Cerebellum (tissue), 4 donors: ENCODE measurements at places on chromosomes 3 and 15. TPM values are rescaled to one million over a fixed set of nuclear protein-coding genes. Genes with fewer than 3 reads are reported as not detected.

The RBMS3 gene
- total RNA-seq, result 53.4 TPM

The CHRNA3 gene
- total RNA-seq, result 7.6 TPM

The MYL3 gene
- 1.3 TPM for total RNA-seq

The FANCI gene
- total RNA-seq, result 29.4 TPM

The CFAP44 gene
- 16.9 TPM for total RNA-seq

The CATSPER2 gene
- total RNA-seq, result 12.8 TPM

The RPSA gene
- 731 TPM for total RNA-seq

The NEDD4 gene
- 6.5 TPM for total RNA-seq

The FGF7 gene
- 0.45 TPM for total RNA-seq

The GJD2 gene
- total RNA-seq, result 9.6 TPM

The ITIH1 gene
- total RNA-seq, result 0.18 TPM

The CMTM8 gene
- total RNA-seq, result 0.54 TPM

The CYP19A1 gene
- total RNA-seq, result 1.00 TPM

The RNU5B-1 gene
- not detected for total RNA-seq

DNA sequence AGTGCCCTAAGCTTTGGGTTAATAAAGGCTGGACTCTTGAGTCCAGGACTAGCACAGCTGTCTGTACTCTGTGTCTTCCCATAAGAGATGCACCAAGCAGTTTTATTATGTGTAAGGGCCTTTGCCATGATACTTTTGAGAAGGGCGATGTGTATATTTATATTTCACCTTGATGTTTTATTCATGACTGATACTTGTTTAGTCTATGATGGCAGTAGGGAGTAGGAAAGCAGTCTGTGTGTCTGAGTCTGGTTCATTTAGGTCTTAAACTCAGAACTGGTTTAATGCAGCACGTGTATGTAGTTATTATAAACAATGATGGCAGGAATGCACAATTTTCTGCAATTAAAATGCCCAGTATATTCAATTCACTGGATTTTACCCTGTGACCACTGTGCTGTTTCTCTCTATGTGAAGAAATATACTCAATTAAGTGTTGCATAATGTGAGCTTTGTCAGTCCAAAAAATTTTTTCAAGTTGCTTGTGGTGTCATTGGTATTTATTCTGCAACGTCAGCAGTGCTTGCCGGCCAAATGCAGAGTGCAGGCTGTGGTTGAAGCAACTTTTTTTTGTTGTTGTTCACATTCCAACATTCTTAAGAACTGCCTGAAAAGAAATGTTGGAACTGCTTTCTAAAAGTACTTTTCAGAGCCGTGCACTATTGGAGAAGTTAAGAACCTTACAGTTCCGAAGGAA, 423.7 kb upstream of the SEMA6D start:
- no peak for DNase-seq

DNA sequence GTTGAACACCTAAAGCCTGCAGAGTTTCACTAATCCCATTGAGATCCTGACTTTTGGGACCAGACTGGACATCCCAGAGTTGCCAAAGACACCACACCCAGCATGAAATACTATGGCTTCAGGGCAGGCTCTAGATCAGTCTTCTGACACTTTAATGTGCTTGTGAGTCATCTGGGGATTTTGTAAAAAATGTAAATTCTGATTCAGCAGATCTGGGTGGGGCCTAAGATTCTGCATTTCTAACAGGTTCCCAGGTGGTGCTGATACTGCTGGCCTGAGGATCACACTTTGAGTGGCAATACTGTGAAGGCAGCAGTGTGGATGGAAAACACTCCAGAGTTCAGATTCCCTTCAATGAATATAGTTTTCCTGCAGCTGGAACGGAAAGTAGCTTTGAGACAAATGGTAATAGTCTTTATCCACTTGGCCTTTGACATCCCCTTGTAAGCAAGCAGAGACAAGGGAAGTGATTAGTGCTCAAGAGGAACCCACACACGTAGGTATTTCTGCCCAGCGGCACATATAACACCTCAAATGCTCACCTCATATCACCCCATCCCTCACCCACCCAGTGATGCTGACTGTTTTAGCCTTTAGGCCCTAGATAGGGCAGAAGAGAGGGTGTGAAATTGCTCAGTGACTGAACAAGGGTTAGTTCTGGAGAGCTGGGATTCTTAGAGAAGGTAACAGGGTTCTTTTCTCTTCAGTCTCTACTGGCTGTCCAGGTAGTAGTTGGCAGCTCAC, 51.5 kb upstream of the GSK3B start:
- DNase-seq, result no peak

- no peak for DNase-seq
Measured at GRCh38 chr3:119342176-119342575, 48.0 kb downstream of the ARHGAP31 start.

GRCh38 chr3:58341376-58341775, 8.7 kb downstream of the PXK start:
- no peak for DNase-seq

- DNase-seq, result no peak
Measured at GRCh38 chr3:140206196-140207040, 271.4 kb downstream of the CLSTN2 start.

DNA sequence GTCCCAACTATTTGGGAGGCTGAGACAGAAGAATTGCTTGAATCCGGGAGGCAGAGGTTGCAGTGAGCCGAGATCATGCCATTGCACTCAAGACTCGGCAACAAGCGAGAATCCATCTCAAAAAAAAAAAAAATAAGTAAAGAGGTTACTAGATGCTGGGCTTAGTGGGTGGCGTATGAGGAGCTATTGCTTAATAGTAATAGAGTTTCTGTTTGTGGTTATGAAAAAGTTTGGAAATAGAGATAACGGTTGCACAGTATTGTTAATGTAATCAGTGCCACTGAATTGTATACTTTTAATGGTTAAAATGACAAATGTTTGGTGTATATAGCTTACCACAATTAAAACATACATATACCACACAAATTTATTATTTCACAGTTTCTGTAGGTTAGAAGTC, 14.7 kb upstream of the HHATL start:
- no peak for DNase-seq

DNA sequence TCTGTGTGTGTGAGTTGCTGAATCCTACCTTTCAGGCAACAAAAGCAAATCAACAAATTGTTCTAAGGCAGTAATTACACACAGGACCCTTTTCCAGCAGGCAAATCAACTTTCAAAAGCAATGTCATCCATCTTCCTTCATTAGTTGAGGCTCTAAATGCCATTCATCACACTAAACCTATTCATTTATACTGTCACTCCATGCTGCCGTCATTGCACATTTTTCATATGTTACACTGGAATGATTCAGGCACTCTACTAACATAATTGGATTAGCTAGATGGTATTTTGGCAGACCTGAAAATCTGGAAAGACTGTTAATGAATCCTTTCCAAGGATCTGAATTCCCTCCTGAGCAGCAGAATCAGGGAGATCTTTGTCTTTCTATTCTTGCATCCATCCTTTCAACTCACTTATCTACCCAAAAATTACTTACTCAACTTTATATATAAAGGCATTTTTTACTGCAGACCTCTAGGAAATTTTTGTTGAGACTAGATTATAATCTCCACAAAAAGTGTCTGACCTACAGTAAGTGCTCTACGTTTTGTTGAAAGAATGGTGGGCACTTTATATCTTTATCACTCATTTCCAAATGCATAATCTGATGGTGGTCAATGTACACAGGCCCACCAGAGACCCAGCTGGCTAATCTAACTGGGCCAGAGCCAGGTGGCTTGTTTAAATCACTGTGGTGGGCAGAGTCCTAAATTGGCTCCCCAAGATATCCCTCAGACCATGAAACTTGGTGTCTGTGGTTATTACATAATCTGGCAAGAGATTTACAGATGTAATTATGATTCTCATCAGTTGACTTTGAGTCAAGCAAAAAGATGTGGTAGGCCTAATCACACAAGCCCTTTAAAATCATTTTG, 25.0 kb downstream of the MIX23 start:
- DNase-seq, result no peak

DNA sequence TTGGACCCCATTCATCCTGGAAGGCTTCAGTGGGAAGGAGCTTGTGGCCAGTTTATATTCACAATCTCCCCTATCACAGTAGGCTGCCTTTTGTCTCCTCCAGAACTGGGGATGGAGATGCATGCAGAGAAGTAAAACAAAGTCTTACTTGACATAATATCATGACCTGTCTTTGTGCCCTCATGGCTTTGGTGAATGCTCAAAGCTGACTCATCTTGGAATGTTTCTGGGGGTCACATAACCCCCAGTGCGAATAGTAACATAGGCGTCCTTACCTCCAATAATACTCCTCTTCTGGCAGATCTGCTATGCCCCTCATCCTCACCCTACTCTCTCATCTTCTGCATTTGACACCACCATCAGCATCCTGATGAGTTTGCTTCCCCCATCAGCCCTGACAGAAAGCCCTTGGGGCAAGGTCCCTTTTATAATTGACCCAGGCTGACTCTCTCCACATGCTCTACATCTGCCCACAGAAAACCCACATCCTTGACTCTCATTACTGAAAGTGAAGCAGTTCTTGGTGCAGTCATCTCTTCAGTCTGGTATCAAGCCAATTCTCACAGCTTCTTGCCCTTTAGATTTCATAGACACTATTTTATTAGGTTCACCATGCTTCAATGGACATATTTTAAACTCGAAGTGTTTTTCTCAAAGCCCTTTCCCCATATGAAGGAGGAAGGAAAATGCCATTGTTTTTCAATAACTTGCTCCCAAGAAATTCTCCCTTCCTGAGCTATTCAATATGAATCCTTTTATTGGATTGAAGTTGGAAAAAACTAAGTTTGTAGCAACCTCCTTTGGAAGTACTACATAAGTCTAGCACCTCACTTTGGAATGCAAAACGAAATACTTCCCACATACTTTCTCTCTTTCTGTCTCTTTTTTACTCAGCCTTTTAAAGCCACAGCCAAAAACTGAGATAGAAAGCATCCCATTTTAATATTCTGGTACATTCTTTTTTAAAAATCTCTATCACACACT, 36.6 kb downstream of the OSTN start:
- no peak for DNase-seq

- no peak for DNase-seq
Measured at GRCh38 chr15:52257734-52258062, 37.9 kb downstream of the MYO5C start.

- no peak for DNase-seq
Measured at GRCh38 chr15:89186803-89187202, 34.6 kb downstream of the RLBP1 start.

- no peak for DNase-seq
Measured at GRCh38 chr15:31106495-31107300, 5.2 kb upstream of the TRPM1 start.

- no peak for DNase-seq
Measured at GRCh38 chr3:122578069-122578740, 755 bp downstream of the PARP15 start.

DNA sequence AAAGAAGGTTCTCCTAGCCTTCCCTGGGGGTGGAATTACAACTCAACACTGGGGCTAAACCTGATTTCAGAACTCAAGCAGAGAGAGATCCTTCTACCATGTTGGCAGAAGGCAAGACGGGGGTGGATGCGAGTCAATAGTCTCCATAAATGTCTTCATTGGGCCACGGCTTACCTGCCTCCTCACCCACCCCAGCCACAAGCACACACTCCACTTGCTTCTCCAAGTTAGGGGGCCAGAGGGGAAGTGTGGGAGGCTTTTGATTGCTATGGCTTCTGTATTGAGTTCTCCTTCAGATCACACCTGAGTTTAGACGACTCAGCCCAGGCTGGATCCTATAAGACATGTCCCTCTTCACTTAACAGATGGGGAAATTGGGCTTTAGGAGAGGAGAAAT, 178.9 kb downstream of the UACA start:
- DNase-seq, result no peak

- no peak for DNase-seq
Measured at GRCh38 chr3:37114251-37115145, 59.9 kb downstream of the LRRFIP2 start.

DNA sequence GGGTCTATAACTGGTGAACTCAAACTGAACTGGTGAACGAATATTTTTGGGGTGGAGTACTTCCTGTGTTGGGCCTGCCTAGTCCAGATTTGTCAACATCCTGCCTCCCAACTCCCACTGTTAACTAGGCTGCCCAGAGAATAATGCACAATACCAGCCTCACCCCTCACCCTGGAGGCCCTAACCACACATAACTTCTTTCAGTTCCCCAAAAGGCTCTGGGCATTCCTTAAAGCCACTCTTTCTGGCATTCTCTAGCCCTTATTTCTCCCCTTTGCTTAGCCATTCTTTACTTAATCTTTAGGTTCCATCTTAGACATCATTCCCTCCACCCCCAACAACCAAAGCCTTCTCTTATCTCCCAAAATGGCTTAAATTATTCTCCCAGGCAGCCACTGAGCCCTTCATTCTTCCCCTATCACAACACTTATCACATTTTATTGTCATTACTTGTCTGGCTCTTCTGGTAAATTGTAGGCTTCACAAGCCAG, 9.1 kb upstream of the SEC11A start:
- DNase-seq, result no peak

DNA sequence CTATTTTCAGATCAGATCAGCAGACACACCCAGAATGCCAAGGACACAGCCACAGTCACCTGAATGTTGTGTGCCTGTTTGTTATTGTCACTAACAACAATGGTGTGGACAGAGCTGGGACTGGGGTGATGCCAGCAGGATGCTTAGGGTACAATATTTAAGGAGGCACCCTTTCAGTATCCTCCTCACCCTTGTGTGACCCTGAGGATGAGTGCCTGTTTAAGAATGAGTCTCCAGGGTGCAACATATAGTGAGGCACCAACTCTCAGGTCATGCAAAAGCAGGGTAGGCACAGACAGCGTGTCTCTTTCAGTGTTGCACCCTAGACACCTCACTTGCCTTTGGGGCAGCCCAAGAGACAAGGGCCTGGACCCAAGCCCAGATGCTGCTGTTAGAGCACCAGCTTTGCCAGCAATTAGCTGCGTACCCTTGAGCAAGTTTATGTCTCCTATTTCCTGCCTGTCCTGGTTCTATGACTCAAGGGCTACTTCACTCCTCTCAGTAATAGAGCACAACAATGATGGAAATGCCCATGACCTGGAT, 122.6 kb downstream of the AQP9 start:
- DNase-seq, result no peak

DNA sequence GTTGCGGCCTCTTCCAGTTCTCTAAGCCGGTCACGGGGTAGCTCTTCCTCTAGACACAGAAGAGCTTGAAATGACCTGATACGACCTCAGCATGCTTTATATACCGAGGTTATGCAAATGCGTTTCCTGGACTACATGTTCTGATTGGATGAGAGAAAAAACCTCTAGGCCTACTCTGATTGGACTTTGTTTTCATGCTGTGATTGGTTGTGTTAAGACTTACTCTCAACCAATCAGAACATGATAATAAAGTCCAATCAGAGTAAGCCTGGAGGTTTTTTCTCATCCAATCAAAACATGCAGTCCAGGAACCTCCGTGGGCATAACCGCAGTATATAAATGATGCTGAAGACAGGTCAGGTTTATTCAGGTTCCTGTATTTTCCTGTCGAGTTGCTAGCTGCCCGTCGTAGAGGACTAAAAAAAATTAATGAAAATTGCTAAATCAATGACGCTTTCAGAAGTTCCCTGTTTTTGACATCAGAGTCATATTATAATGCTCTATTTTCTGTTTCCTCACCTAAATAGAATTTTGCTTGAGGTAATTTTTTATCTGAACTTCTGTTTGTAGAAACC, 177.4 kb downstream of the POTEB3 start:
- no peak for DNase-seq

- no peak for DNase-seq
Measured at GRCh38 chr15:48392356-48392755, 61.1 kb downstream of the DUT start.

GRCh38 chr3:36317915-36318314, 62.4 kb upstream of the STAC start:
- DNase-seq, result no peak

GRCh38 chr3:126266850-126267168, 86.4 kb upstream of the ALDH1L1 start:
- DNase-seq, result no peak

GRCh38 chr3:59006634-59007517, 42.9 kb downstream of the CFAP20DC start:
- DNase-seq, result no peak

- DNase-seq, result no peak
Measured at GRCh38 chr3:9976721-9977709, 9.6 kb downstream of the EMC3 start.
